ENCODE measurements at places on chromosomes 2 and 18.

GRCh38 chr2:19860022-19860421, 41.8 kb downstream of the TTC32 start:
- DNase-seq: no peak

- no peak for DNase-seq
These were observed 209.7 kb upstream of the COPS8 start for GRCh38 chr2:236875906-236876505.

DNA sequence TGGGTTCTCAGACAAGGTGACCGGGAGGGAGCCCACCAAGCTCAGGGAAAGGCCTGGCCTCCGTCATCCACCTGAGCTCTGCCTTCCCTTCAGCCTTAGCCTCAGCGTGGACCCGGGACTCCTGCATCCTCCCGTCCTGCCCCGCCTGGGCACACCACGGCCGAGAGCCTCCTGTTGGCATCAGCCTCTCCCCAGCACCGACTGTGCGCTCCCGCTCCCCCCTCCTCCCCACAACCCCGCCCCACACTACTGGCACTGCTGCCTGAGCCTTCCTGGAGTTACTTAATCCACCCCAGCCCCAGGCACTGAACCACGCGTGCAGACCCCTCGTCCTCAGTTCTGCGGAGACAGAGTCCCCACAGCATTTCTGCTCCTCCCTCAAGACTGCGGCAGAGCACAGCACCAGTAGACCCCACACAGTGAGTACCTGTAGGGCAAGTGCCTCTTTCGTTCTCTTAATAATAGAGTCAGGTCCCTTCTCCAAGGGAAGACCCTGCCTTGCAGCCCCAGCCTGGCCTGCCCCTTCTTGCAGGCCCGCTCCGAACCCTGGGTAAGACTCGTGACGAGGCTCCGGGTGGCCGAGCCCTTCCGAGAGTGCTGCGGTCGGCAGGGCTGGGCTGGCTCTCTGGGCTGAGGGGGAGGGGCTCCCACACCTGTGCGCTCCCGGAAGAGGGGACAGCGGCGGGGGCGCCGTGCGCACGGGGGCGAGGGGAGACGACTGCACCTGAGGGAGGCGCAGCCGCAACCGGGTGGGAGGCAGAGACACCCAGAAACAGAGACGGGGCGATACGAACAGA, at the start of gene AMER3:
TSS of gene AMER3 (plus strand) at position 285 of the 797 bp plus-strand sequence. CDS start 6,533 bp downstream, outside the sequence.
- no peak for DNase-seq

- DNase-seq: no peak
These were observed 113.8 kb downstream of the AGAP1 start for GRCh38 chr2:235607546-235608199.

DNA sequence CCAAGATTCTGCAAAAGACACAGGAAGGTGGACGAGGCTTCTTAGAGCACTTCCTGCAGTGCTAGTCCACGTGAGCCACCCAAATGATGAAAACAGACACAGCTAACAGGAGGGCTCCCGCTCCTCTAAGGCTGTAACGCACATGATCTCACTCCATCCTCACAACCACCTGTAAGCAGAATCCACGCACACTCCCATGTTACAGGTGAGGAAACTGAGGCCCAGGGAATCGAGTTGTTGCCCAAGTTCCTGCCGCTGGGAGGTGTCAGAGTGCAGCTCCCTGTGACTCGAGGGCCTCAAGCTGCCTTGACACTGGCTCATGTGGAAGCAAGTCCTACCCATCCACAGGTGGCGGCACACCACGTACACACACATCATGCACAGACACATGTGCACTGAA, 4.4 kb downstream of the DNMT3A start:
- DNase-seq: no peak

GRCh38 chr2:15730545-15731212, 139.0 kb downstream of the DDX1 start:
- no peak for DNase-seq

GRCh38 chr2:239945751-239946561, 79.2 kb downstream of the NDUFA10 start:
- DNase-seq: no peak

GRCh38 chr2:40169430-40169829, 282.5 kb downstream of the SLC8A1 start:
- DNase-seq: no peak

- DNase-seq: no peak
These were observed 90.0 kb downstream of the TRIB2 start for GRCh38 chr2:12806549-12807242.

DNA sequence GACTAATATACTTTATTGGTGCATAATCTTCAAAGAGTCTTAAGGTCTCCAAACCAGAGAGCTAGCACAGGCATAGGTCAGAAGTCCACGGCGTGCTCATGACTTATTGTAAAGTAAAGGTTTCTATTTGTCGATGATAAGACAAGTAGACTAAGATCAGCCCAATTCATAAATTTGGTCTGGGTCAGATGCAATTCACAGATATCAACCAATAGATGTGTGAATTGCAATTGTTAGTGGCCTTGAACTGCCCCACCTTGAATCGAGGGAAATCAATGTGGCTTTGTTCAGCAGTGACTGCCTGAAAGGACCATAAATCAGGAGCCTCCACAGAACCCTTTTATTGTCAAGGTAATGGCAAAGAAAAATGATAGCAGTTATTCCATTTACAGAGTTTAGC, 39.1 kb upstream of the CPS1 start:
- no peak for DNase-seq

- no peak for DNase-seq
These were observed 360.5 kb downstream of the SOX11 start for GRCh38 chr2:6052649-6053048.

GRCh38 chr2:239944694-239945551, 80.2 kb downstream of the NDUFA10 start:
- peak; percentile 36 for DNase-seq

- no peak for DNase-seq
These were observed 32.3 kb downstream of the EVA1A start for GRCh38 chr2:75528221-75528977.

DNA sequence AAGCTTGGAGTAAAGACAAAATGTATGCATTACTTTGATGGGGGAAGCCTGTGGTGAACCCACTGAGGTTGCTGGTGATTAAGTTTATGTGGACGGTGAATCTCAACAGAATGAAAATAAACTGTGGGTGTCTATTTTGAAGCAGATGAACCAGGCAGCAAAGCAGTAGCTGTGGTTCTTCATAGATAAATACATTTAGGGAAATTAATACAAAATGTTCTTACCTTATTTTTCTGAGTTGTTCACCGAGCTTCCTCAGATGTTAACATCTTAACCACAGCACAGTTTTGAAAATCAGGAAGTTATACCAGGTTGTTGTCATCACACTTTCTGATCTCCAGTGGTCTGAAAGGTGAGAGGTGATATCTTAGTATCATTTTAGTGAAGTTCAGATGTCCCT, 53.9 kb downstream of the NCK2 start:
- DNase-seq: peak; percentile 71
